ENCODE measurements at places on chromosomes 3 and 15. TPM values are rescaled to one million over a fixed set of nuclear protein-coding genes. Genes with fewer than 3 reads are reported as not detected.

Gene HRG
- total RNA-seq: not detected

Gene DNASE1L3
- total RNA-seq: 0.58 TPM

Gene KNG1
- not detected for total RNA-seq

Gene GOLGA6A
- not detected for total RNA-seq

Gene ALDH1A3
- 37.1 TPM for total RNA-seq

Gene SLC12A8
- total RNA-seq: not detected

Gene NPTN
- total RNA-seq: 230 TPM

Gene PRR23C
- total RNA-seq: not detected

Gene ZNF710
- total RNA-seq: 7.0 TPM

Gene CORO2B
- total RNA-seq: 5.3 TPM

Gene LRRC15
- total RNA-seq: 0.37 TPM

Gene KIF7
- 2.7 TPM for total RNA-seq

GRCh38 chr3:124483915-124484470 is 246.3 kb upstream of the UMPS start:
- DNase-seq: no peak

GRCh38 chr3:143383421-143383820 is 263.9 kb downstream of the CHST2 start:
- no peak for DNase-seq

DNA sequence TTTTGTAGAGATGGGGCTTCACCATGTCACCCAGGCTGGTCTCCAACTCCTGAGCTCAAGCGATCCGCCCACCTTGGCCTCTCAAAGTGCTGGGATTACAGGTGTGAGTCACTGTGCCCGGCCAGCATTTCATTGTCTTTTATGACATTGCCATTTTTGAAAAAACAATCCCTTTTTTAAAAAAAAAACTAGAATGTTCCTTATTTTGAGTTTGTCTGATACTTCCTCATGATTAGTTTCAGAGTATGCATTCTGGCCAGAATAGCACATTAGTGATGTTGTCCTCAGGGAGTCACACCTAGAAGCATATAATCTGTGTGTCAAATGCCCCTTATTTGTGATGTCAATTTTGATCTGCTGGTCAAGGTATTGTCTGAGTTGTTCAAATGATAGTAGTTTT is 21.2 kb upstream of the NMD3 start:
- DNase-seq: no peak

DNA sequence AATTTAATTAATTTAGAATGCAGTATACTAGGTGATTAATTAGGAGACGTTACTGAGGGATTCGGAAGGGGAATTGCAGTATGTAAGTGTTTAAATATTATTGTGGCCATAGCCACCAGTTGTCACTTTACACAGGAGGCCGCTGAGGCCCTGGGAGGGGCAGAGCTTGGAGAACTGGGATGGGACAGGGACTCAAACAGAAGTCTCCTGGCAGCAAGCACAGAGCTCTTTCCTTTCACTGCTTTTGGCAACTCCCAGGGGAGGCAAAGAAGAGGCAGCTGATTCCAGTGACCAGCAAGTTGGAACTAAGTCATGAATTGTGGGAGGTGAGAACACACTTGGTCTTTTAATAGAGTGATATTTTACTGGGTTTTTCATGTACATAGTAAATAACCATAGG is 248.6 kb downstream of the RPLP1 start:
- DNase-seq: no peak

DNA sequence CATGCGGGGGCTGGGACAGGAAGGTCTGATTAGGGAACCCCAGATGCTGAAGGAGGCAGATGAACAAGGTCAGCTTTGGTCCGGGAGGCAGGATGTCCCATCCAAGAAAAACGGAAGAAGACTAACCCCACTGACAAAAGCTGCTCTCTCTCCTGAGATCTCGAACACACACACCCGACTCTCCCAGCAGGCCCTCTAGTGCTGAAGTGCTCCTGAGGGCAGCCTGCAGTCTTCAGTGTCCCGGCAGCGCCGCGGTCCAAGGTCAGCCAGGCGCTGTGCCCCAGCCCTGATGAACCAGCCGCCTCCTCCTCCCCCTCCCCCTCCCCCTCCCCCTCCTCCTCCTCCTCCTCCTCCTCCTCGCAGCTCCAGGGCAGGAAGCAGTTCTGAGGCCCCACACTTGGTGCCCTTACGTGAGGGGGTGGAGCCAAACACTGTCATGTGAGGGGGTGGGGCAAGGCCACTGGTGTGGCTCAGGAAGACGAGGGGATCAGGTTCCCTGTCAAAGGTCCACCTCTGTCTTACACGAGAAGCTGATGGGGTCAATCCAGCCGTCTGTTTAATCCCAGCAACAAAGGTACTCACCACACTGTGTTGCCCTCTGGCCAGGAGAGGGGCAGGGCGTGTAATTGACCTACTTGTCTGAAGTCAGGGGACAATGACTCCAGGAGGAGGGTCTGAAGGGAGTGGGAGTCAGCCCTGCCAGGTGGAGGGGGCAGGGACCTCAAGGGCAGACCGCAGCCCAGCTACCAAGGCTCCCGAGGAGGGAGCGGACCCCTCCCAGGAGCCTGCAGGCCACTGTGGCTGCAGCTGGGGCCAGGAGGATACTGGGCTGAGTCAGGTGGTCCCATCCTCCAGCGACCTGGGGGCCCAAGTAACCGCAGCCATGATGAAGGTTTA is 34.3 kb downstream of the PRR23E start:
- DNase-seq: no peak

DNA sequence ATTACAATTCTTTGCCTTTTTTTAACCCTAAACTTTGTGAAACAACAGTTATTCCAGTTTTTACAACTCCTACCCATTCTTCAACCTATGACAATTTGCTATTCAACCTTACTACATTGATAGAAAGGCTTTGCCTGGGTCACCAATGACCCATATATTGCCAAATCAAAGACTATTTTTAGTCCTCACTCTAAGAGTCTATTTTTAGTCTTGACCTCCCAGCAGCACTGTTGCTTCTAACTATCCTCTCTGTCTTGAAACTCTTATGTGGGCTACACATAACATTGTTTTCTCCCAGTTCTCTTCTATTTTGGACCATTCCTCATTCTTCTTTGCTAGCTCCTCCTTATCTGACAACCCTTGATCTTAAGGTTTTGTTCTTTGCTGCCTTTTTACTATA is 71.4 kb downstream of the C3orf80 start:
- no peak for DNase-seq

- DNase-seq: no peak
These were observed 367.7 kb upstream of the PPP2R3A start for GRCh38 chr3:135597855-135598254.

GRCh38 chr3:30611613-30612436 is 5.4 kb downstream of the TGFBR2 start:
- DNase-seq: no peak

GRCh38 chr3:4825436-4826236 is 153.6 kb upstream of the BHLHE40 start:
- DNase-seq: peak; percentile 72

DNA sequence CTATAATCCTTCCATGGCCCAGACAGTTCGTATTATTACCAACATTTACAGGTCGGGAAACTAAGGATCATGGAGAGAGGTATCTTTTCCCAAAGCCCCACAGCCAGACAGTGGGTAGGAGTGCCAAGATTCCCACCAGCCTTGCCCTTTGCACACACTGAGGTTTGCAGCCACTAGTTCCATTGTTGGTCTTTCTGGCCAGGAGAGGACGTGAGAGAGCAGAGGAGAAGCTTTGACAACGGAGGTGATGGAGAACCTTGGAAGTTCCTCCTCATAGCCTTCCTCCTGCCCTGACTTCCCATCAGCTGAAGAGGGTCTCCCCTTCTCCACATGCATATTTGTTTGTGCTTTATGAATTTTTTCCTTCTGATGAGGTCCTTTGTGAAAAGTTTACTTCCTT is 50.5 kb upstream of the PLCL2 start:
- no peak for DNase-seq

DNA sequence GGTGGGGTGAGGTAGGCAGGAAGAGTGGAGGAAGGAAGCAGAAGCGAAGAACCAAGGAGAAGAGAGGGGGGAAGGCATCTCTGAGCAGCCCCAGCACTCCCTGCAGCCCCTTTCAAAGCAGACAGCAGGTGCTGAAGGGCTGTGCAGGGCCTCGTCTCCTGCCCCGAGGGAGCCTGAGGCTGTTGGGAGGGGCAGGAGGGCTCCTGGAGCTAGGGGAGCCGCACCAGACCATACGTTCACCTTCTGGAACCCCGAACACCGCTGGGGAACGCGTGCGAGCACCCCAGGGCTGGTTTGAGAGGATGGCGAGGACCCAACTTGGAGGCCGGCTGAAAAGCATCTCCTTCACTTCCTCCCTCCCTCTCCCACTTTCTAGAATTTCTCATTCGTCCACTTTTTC is 259.8 kb downstream of the FAM43A start:
- DNase-seq: no peak

- no peak for DNase-seq
These were observed 85.3 kb downstream of the TRAK1 start for GRCh38 chr3:42176242-42177034.

GRCh38 chr3:60998858-60999257 is 252.4 kb downstream of the FHIT start:
- DNase-seq: no peak

GRCh38 chr3:147431751-147432150 is 22.6 kb downstream of the ZIC1 start:
- DNase-seq: no peak

DNA sequence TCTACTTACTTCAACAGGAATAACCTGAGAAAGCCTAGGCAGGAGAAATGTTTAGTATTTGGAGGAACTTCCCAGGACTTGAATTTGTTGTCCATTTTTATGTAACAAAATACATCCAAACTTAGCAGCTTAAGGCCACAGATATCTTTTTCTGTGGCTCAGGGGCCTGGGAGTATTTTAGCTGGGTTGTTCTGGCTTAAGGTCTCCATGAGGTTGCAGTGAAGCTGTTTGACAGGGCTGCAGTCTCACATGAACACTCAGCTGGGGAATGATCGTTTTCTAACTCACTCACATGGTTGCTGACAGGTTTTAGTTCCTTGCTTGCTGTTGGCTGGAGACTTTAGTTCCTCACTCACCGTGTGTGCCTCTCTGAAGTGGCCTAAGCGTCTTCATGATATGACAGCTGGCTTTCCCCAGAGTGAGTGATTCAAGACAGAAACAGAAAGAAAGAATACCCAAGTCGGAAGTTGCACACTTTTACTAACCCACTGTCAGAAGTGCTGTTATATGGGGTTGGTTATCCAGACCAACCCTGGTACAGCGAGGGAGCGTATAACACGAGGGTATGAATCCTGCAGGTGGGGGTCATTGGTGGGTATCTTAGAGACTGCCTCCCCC is 229.7 kb upstream of the TBL1XR1 start:
- no peak for DNase-seq

DNA sequence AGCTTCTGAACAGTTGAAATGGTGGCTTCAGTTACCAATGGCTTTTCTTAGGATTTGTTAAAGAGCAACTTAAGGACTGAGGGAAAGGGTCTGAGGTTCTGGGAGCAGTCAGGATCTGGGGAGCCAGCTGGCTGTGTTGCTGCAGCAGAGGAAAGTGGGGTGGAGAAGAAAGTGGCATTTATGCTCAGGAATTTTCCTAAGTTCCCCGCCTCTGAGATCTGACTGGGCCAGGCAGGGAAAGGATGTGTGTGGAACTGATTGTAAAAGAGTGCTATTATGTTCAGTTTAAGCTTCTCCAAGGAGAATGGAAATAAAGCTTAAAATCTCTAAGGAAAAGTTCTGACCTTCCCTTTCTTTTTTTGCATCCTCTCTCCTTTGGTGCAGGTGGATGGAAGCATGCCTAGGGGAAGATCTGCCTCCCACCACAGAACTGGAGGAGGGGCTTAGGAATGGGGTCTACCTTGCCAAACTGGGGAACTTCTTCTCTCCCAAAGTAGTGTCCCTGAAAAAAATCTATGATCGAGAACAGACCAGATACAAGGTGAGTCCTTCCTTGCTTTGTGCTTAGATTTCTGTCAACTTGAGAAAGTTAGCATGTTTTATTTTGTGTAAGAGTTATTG is 37.8 kb downstream of the IQGAP1 start:
- DNase-seq: no peak

- DNase-seq: no peak
These were observed 85.8 kb downstream of the CFAP20DC start for GRCh38 chr3:58963928-58964503.

DNA sequence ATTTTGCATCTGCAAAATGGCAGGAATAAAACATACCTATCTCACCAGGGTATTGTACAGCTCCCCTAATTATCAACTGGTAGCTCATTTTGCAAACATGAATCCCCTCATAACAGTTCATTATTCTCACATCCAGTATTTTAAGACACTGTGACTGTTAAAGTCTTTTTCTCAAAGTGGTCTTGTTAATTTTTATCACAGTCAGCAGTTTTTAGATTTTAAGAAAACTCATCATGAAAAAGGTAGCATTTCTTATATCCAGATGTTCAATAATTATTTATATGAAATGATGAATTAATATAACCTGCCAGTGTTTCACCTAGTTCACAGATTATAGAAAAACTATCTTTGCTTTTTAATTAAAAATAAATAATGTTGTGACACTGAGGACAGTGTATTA is 354.9 kb upstream of the ARL6 start:
- no peak for DNase-seq

GRCh38 chr3:133040696-133041523 is 2.7 kb downstream of the TMEM108 start:
- peak; percentile 70 for DNase-seq

- DNase-seq: no peak
These were observed 45.1 kb upstream of the NANOGP8 start for GRCh38 chr15:35130245-35130644.

DNA sequence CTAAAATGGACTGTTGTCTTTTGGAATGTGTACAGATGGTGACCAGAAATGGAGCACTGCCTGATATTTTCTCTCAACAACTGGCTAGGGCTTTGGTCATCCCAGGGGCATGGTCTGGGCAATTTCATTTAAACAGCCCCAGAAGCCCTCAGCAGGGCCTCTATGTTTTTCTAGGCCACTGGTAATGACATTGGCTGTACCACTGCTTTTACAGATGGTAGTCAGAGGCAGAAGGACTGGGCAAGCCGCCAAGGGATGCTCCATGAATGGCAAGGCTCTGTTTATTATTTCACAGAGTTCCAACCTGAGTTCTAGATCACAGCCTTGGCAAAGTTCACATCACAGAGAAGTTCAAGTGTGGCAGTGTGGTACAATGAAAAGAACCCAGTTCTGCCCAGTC is 37.0 kb upstream of the LMCD1 start:
- no peak for DNase-seq

DNA sequence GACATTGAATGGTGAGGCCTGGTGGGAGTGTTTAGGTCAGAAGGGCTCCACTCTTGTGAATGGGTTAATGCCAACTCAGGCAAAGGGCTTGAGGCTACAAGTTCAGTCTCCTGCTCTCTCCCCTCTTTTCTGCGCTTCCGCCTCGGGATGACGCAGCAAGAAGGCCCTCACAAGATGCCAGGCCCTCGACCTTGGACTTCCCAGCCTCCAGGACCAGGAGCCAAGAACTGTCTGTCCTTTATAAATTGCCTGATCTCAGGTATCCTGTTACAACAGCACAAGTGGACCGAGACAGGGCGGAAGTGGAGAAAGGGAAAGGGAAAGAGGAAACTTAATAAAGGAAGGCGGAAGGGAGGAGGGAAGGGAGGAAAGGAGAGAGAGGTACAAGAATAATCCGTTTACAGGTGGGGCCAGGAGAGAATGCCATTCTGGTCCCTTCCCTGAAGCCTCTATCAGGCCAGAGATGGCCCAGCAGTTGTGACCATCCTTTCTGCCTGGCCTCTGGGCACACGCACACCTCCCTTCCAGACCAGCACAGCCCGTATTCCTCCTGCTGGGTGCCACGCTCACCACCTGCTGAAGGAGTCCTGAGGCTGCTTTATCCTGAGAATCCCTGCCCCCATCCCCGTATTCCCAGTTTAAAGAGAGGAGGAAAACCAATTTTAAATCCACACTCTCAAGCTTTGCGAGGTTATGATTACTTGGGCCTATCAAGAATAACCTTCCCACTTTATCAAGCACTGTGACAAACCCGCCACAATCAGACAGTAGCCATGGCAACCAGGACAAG is 64.2 kb downstream of the OXNAD1 start:
- no peak for DNase-seq
